Activated naive CD8-positive, alpha-beta T cell treated with anti-CD3 and anti-CD28 coated beads for 36 hours (primary cell): ENCODE measurements at places on chromosomes 12 and 14.

DNA sequence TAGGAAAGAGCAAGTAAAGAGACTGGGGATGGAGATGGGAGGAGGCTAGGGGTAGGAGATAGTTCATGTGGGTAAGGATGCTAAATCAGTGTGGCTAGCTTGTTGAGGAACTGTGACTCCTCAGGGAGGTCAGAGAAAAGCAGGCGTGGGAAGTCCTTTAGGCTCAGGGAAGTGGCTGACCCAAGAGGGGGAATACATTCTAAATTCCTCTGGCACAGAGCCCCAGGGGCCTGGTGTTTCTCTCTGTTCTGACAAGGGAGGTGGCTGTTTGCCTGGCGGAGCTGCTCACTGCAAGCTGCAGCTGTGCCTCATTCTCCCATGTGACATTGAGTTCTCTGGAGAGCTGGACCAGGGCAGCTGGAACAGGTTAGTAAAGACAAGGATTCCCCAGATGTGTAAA lies 152.2 kb upstream of the SLC38A2 start:
- no peak for DNase-seq

DNA sequence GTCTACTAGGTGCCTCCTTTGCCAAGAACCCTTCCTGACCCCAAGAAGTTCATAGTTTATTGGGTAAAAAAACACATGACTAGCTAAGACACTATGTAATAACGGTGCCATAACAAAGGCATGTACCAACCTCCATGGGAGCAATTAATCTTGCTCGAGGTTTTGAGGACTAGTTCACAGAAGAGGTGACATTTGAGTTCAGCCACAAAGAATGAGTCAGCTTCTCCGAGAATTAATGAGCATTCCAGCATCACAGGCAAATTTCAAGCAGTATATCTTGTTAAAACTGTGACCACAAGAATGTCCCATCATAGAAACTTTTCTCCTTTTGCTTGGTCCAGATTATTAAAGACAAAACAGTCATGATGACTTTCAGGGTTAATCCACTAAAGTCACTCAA lies 113.0 kb upstream of the RAP1B start:
- DNase-seq = no peak

DNA sequence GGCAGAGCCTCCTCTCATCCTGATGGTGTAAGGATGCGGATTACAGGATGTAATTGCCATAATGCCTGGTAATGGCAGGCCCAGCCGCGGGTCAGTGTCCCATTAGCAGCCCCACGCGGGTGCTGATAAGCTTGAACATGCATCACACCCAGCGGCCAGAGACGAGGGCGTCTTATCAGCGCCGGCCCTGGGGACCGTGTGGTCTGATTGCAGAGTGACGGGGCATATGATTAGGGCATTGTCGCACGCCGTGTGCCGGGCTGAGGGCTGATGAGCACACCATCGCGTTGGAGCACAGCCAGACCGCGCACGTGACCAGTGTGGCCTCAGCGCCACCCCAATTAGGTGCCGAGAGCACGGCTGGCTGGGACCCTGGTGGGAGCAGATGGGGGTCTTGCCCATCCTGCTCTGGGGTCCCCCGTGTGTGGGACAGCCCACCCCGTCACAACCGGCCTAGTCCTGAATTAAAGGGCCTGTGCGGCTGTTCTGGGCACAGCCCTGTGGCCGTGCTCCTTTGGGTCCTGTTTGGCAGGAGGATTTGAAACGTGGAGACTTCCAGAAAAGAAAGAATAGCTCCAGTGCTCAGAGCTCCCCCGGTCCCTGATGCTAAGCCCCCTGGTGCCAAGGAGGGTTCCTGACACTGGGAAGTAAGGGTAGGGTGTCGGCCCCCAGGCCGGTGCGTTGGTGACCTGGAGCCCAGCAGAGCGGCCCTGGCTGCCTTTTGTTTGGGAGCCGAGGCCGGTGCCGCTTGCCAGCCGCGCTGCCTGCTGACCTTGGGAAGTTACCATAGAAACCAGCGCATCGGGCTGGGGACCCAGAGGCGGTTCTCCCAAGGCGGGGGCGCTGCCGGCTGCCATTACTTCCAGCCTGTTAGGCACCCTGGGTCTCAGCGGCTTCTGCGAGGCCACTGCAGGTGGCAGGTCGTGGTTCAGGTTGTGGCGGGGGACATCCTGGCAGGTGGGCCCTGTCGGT lies 20.7 kb downstream of the KIF26A start:
- no peak for DNase-seq

- DNase-seq = no peak
Observed at GRCh38 chr14:56676042-56676441, 96.4 kb downstream of the TMEM260 start.
